ENCODE measurements at places on chromosomes 1 and 21. TPM values are rescaled to one million over a fixed set of nuclear protein-coding genes. Genes with fewer than 3 reads are reported as not detected.

Gene GSTM5
- 23.7 TPM for total RNA-seq

Gene ARHGAP30
- 10.5 TPM for total RNA-seq

Gene GOLT1A
- total RNA-seq, result 8.5 TPM

Gene OLFML3
- total RNA-seq, result 108 TPM

- H3K27ac ChIP-seq, result no peak overlapping the region
- no peak for DNase-seq
- H3K4me3 ChIP-seq, result no peak overlapping the region
These were observed 180.0 kb downstream of the TTLL7 start for GRCh38 chr1:83818916-83819315.

DNA sequence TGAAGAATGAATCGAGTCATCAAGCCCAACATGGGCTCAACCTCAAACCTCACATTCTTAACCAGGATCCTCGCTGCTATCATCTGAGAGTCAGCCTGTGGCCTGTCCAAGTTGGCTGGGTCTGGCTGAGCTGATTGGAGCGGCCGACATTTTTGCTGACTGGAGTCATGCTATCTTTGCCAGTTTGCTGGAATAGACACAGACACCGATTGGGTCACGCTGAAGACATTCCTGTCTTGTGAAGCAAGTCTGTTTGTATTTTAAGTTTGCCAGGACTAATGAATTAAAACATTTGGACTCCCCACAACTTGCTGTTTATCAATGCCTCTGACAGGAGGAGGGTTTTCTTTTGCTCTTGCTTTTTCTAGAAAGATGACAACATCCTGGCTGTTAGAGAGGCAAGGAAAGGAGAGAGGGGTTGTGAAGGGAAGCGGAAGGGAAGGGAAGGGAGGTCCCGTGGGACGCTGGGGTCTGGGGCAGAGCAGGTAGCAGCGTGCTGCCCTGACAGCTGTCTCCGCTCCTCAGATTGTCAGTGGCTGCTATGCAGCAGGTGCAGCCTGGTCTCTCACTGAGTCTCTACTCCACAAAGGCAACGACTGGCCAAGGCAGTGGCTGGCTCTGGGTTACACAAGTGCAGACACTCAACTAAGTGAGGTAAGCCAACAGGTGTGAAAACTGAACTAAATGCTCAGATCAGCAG, at the start of gene MAP3K7CL:
MAP3K7CL (plus strand) TSS at position 375 of the 700 bp plus-strand sequence. CDS start 2,701 bp downstream, outside the sequence.
- no peaks in the 10 kb centered on the region for H3K4me1 ChIP-seq
- DNase-seq, result no peak
- H3K27ac ChIP-seq, result peak within 1 kb of the TSS; percentile 57
- H3K27me3 ChIP-seq, result no peaks in the 10 kb centered on the region
- H3K36me3 ChIP-seq, result no peaks in the 10 kb centered on the region

DNA sequence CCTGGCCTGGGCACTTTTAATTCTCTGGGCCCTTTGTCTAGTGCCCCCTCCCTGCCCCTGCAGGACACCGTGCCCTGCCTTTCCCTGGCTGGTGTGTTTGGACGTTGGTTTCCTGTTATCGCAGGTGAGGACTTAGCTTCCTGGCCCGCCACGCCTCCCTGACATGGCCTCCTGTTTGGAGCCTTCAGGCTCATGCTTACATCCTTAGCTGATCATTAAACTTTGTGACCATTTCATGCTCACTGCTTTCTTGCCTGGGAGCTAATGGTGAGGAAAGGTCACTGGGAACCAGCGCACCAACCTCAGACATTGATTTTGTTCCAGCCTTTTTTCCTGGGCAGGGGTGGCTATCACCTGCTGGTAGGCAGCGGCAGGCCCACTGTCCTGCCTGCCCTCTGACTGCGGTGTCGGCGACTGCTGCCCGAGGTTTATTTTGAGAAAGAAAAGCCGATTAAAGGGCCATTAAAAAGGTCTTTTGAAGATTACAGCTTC, 3.7 kb downstream of the PFKL start:
- H3K27me3 ChIP-seq, result no peaks in the 10 kb centered on the region
- H3K36me3 ChIP-seq, result no peaks in the 10 kb centered on the region
- H3K27ac ChIP-seq, result no peak overlapping the region
- no peak for DNase-seq
- H3K4me1 ChIP-seq, result no peaks in the 10 kb centered on the region
- H3K4me3 ChIP-seq, result no peak overlapping the region

GRCh38 chr21:42550817-42551216, 37.2 kb downstream of the SLC37A1 start:
- H3K27ac ChIP-seq, result no peak overlapping the region
- H3K36me3 ChIP-seq, result no peaks in the 10 kb centered on the region
- no peaks in the 10 kb centered on the region for H3K27me3 ChIP-seq
- peak; percentile 68 for DNase-seq
- H3K4me1 ChIP-seq, result no peaks in the 10 kb centered on the region
- H3K4me3 ChIP-seq, result no peak overlapping the region

- no peak overlapping the region for H3K27ac ChIP-seq
- no peak for DNase-seq
- no peaks in the 10 kb centered on the region for H3K27me3 ChIP-seq
- H3K4me3 ChIP-seq, result no peak overlapping the region
These were observed 429.0 kb downstream of the KIF26B start for GRCh38 chr1:245583575-245584330.

DNA sequence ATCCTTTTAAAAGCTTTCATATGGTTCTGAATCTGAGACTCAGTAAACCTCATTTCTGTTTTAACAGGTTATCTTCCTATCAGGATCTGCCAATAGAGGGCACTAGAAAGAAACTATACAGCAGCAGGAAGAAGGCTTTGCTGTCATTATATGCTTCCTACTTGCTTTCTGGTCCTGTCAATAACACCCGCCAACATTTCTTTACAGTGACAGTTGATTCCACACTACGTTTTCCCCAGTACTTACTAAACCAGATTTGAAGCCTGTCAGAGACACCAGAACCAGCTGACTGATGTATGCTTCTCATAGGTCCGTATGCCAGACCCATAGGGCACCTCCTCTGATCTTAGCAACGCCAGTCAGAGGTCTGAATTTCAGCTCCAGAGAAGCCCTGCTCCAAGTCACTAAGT, 341.0 kb upstream of the NEGR1 start:
- no peaks in the 10 kb centered on the region for H3K4me1 ChIP-seq
- H3K4me3 ChIP-seq, result no peak overlapping the region
- H3K27ac ChIP-seq, result no peak overlapping the region
- H3K27me3 ChIP-seq, result no peaks in the 10 kb centered on the region

DNA sequence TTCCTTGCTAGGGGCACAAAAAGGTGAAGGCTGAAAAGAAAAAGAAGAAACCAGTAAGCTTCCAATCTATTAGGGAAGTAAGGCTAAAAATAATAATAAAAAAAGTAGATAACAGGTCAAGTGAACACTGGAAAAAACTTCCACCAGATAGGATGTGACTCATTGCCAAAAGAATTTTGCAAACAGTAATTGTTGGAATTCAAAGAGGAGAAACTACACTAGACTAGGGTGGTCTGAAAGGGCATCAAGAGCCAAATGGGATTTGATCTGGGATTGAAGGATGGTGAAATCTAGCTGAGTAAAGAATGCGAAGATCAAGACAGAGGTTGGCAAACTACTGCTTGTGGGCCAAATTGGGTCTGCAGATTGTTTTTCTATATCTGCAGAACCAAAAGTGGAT, 6.0 kb upstream of the ST6GALNAC3 start:
- H3K27me3 ChIP-seq, result no peaks in the 10 kb centered on the region
- peaks cover 26% of the 10 kb centered on the region for H3K4me1 ChIP-seq
- DNase-seq, result no peak
- no peak overlapping the region for H3K4me3 ChIP-seq
- no peak overlapping the region for H3K27ac ChIP-seq

DNA sequence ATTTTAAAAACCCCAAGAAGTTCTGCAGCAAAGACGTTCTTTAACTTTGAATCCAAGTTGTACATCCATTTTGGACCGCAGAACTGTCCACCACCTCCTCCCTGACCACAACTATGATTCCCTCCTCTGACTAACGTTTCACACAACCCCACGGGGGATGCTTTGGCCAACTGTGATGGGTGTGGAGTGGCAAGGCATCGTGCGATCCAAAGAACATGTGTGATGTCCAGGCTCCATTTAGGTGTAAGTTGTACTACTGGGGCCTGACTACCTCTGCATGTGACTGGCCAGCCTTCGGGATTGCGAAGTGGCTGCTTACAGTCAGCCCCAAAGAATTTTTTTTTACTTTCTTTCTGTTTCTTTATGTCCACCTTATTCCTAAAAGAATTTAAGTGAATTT, 6.7 kb downstream of the KCNJ15 start:
- H3K36me3 ChIP-seq, result no peaks in the 10 kb centered on the region
- H3K4me3 ChIP-seq, result no peak overlapping the region
- no peak overlapping the region for H3K27ac ChIP-seq
- no peak for DNase-seq

DNA sequence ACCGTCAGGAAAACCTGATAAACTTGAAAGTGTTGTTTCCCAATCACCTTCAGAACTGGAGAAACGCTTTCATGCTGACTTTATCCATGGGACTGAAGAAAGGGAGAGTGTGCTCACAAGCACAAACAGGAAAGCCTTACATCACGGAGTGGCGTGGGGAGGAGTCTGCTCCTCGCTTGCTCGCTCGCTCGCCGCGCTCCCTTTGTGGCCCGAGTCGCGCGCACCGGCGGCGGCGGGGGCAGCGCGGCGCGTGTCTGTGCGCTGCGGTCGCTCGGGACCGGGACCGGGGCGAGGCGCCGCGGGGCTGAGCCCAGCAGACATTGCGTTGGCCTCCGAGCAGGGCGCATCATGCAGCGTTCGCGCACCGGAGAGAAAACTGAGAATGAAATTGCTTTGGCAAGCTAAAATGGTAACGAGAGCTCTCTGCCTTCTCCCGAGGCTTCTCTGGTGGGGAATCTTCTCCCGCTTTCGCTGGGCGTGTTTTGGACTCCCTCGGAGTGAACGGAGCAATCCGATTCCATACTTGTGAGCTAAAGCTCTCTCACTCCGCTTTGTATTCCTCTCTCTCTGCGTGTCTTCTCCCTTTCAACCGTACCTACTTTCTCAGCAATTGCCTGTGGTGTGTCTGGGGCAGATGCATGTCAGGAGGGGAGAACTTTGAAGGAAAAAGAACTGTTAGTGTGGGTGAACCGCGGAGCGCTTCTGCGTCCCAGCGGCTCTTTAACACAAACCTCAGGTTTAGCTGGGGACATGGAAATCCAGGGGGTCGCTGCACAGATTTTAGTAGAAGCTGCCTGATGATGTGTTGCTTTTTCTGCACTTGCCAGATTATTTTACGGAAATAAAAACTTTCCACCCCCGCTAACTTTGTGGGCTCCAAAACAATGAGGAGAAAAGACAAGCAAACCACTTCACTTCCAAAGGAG, at the start of gene RGL1:
RGL1 (plus strand) TSS at position 205 of the 926 bp plus-strand sequence; CDS start at position 383, 178 bp downstream.
- peaks cover 4% of the 10 kb centered on the region for H3K4me1 ChIP-seq
- peaks cover 10% of the 10 kb centered on the region for H3K36me3 ChIP-seq
- peak; percentile 95 for DNase-seq
- H3K27ac ChIP-seq, result peak within 1 kb of the TSS; percentile 74
- no peaks in the 10 kb centered on the region for H3K27me3 ChIP-seq

DNA sequence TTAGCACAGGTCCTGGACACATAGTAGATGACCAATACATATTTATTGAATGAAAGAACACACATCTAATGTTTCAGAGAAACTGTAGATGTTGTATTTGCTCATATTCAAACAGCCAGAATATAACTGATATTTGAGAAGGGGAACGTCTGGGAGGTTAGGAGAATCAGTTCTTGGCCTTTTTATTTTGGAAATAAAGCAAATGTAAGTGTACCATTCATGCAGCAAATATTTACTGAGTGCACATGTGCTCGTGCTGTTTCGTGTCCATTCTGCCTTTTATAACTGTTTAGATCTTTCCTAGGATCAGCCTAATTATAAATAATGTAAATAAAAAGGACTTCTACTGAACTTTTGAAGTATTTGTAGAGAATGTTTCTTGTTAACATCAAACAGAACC, 103.8 kb downstream of the GREM2 start:
- no peak overlapping the region for H3K4me3 ChIP-seq
- no peak for DNase-seq
- no peaks in the 10 kb centered on the region for H3K4me1 ChIP-seq
- H3K27ac ChIP-seq, result no peak overlapping the region

DNA sequence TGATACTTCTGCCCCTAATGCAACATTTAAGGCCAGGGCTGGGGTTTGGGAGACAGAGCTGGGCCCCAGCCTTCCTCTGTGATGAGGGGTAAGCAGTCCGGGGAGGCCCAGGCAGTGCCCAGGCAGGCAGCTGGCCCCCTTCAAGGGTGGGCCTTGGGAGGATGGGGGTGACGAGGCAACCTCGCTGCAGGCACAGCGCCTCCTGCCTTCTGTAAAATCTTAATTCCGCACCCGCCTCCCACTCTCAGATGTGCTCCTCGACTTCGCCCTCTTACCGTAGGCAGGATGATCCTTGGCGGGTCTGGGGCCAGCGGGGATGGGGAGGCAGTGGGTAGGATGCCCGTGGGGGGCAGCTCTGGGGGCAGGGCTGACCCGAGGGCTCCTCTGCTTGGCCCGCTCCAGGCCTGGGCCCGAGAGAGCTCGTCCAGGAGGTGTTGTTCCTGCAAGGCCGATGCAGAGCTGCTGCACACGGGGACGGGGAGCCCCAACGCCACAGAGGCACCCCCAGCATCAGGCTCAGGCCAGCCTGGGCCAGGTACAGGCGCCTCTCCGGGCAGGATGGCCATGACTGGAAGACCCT, 9.1 kb downstream of the C21orf58 start:
- no peaks in the 10 kb centered on the region for H3K36me3 ChIP-seq
- no peaks in the 10 kb centered on the region for H3K27me3 ChIP-seq
- no peak overlapping the region for H3K27ac ChIP-seq

- H3K36me3 ChIP-seq, result no peaks in the 10 kb centered on the region
- no peak for DNase-seq
- H3K4me1 ChIP-seq, result no peaks in the 10 kb centered on the region
- H3K27me3 ChIP-seq, result no peaks in the 10 kb centered on the region
- H3K27ac ChIP-seq, result no peak overlapping the region
- no peak overlapping the region for H3K4me3 ChIP-seq
These were observed 38.8 kb downstream of the NGF start for GRCh38 chr1:115299266-115299665.

GRCh38 chr1:246081138-246081702, 425.9 kb downstream of the SMYD3 start:
- no peaks in the 10 kb centered on the region for H3K36me3 ChIP-seq
- no peak for DNase-seq
- no peak overlapping the region for H3K27ac ChIP-seq
- no peaks in the 10 kb centered on the region for H3K27me3 ChIP-seq
- no peaks in the 10 kb centered on the region for H3K4me1 ChIP-seq

- H3K4me1 ChIP-seq, result no peaks in the 10 kb centered on the region
- no peak overlapping the region for H3K27ac ChIP-seq
- no peaks in the 10 kb centered on the region for H3K27me3 ChIP-seq
- no peak overlapping the region for H3K4me3 ChIP-seq
These were observed 386.6 kb downstream of the PTBP2 start for GRCh38 chr1:97108179-97108578.

DNA sequence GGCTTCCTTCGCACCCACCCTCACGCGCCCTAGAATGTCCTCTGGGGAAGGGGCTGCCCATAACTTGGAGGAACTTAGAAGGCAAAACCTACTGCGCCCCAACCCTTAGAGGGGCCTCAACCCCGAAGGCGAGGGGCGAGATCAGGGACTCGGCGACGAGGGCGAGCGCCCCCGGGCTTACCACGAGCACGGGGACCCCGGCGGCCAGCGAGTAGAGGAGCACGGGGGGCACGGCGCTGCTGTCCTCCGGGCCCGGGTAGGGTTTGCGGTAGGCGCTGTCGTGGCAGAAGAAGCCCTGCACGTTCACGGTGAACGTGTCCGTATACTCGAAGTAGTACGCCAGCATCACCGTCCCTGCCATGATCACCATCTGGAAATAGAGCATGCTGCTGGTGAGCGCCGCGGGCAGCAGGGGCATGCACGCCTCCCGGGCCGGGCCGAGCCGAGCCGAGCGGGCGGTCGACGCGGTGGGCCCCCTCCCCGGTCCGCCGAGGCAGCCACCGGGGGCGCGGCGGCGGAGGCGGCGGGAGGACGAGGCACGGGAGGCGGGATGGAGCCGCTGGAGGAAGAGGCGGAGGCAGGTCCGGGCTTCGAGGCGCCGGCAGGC, 304 bp downstream of the PLPPR5 start:
- H3K27me3 ChIP-seq, result peaks cover 6% of the 10 kb centered on the region
- H3K4me3 ChIP-seq, result no peak overlapping the region
- H3K36me3 ChIP-seq, result no peaks in the 10 kb centered on the region
- H3K4me1 ChIP-seq, result peaks cover 9% of the 10 kb centered on the region
- peak; percentile 27 for DNase-seq
